Activated CD4-positive, alpha-beta T cell treated with anti-CD3 and anti-CD28 coated beads, Interleukin-2, amount 10 ng/mL, durations not matched to agents 24 days and 14 days (primary cell): ENCODE measurements at places on chromosomes 2 and 18. TPM values are rescaled to one million over a fixed set of nuclear protein-coding genes. Genes with fewer than 3 reads are reported as not detected.

The GATA6 gene
- total RNA-seq, result not detected in 2 replicates

The ASXL3 gene
- total RNA-seq, result not detected in 2 replicates

The SLC4A5 gene
- 0.93 and 1.4 TPM in 2 replicates for total RNA-seq

The AKAIN1 gene
- not detected in 2 replicates for total RNA-seq

GRCh38 chr18:7190547-7191156 lies 40.2 kb upstream of the LRRC30 start:
- no peaks in the 10 kb centered on the region for H3K4me1 ChIP-seq
- H3K36me3 ChIP-seq, result no peaks in the 10 kb centered on the region
- no peak for DNase-seq
- H3K27me3 ChIP-seq, result no peaks in the 10 kb centered on the region
- no peak overlapping the region for H3K4me3 ChIP-seq
- H3K27ac ChIP-seq, result no peak overlapping the region

DNA sequence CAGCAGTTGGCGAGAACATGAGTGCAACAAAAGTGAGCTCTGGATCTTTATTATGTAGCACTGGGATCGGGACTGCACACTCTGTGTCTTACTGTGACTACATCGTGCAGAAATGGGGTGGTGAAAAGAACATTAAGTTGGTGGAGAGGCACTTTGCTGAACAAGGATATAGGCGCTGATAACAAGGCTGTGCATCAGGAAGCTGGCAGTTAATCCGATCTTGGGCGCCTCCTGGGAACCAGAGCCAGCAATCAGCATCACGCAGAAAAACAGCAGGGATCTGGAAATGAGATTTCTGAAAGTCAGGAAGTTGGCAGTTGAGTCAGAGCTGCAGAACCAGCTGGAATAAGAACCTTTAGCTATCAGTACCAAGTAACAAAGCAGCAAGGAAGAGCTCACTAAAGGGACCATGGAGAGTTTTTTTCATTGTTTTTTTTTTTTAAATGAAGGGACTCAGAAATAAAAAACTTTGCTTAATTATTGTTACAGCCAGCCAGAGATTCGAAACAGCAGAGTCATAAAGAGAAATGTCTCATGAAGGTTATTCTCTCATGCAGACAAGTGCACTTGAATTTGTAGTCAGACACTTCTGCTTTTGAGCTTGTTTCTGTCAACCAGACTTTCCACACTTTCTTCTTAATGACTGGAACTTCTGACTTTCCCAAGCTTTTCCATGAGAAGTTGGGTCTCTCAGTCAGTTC lies 22.8 kb upstream of the MYO3B start:
- no peaks in the 10 kb centered on the region for H3K4me1 ChIP-seq
- H3K27ac ChIP-seq, result no peak overlapping the region
- no peak for DNase-seq
- H3K4me3 ChIP-seq, result no peak overlapping the region
- H3K36me3 ChIP-seq, result no peaks in the 10 kb centered on the region

DNA sequence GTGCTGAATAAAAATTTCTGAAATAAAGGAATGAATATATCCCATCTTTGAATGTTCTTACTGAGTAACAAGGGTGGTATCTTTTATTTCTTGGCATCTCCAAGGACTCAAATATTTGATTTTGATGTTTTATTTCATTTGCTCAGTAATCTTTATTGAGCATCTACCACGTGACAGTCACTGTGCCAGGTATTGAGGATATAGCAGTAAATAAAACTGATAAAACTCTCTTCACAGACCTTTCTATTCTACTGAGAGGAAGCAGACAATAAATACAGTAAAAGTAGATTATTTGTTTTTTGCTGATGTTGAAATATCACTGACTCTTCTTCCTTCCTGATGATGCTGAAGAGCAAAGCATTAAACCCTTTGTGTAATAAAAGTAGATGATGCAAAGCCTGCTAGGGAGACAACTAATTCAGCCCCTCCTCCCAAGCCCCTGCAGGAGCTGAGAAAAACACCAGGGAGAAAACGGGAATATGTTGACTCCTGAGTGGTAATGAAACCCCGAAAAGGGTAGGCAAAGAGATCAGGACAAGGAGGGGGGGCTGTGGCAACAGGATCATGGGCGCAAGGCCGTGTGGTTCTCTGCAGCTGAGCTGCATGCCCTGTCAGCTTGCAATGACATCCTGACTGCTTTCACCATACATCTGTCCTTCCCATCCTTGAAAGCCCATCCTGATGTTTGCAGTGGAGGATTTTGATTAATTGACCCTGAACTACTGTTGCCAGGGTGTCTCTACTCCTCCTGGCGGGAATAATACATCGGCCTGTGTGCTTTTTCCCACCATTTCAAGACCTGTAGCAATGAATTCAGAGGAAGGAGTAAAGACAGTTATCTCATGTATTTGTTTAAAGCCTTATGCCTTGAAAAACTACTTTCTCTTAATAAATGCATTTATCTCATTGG lies 117.4 kb downstream of the EML6 start:
- H3K4me3 ChIP-seq, result no peak overlapping the region
- DNase-seq, result no peak
- H3K4me1 ChIP-seq, result no peaks in the 10 kb centered on the region
- no peaks in the 10 kb centered on the region for H3K36me3 ChIP-seq

DNA sequence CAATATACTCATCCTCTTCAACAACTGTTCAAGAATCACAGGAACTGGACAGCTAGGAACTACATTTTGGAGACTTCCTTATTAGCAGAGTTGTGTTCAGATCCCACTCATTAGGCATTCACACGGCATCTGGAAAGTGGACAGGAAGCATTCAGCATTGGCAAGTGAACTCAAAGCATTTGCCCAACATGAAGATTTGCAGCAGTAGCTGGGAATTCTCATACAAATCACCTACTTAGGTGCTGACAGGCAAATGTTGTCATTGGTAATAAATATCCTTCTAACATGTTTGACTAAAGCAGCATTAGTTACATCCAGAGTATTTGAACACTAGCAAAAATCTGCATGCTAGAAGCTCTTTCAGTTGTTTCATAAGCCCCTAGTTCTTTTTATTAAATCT lies 350.8 kb downstream of the PTH2R start:
- H3K27me3 ChIP-seq, result no peaks in the 10 kb centered on the region
- H3K4me1 ChIP-seq, result no peaks in the 10 kb centered on the region
- no peak for DNase-seq

GRCh38 chr2:233082222-233082930 lies 22.2 kb downstream of the INPP5D start:
- H3K4me1 ChIP-seq, result peaks cover 77% of the 10 kb centered on the region
- no peaks in the 10 kb centered on the region for H3K27me3 ChIP-seq
- H3K36me3 ChIP-seq, result peaks cover 55% of the 10 kb centered on the region
- peak overlapping the region; percentile 64 for H3K4me3 ChIP-seq

- H3K4me1 ChIP-seq, result peaks cover 3% of the 10 kb centered on the region
- H3K4me3 ChIP-seq, result no peak overlapping the region
These were observed 143.1 kb downstream of the FAM161A start for GRCh38 chr2:61710711-61711110.

GRCh38 chr2:217412277-217412676 lies 552.4 kb upstream of the TNP1 start:
- peaks cover 2% of the 10 kb centered on the region for H3K27me3 ChIP-seq
- H3K4me3 ChIP-seq, result no peak overlapping the region
- no peaks in the 10 kb centered on the region for H3K36me3 ChIP-seq
- no peak overlapping the region for H3K27ac ChIP-seq
